ENCODE measurements at places on chromosomes 2 and 18.
A peak's percentile ranks its signal among the peaks of the same experiment; 100 is the strongest.

GRCh38 chr2:28480403-28481049 is 15.3 kb upstream of the PLB1 start:
- no peak for DNase-seq

DNA sequence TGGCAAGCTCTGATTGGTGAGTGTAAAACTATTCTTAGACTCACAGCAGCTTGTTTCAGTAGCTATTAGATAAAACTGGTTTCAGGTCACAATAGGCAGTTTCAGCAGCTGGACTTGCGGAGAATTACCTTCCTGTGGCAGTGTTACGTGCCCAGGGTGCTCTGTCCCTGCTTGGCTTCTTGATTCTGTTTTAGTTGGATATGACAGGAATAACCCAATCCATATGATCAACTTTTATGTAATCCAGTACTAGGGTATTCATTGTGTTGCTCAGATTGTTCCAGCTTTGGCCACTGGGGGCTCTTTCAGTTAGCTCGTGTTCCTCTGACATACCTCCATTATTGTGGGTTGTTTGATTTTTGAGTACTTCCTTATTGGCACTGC is 43.1 kb downstream of the INPP4A start:
- no peak for DNase-seq

DNA sequence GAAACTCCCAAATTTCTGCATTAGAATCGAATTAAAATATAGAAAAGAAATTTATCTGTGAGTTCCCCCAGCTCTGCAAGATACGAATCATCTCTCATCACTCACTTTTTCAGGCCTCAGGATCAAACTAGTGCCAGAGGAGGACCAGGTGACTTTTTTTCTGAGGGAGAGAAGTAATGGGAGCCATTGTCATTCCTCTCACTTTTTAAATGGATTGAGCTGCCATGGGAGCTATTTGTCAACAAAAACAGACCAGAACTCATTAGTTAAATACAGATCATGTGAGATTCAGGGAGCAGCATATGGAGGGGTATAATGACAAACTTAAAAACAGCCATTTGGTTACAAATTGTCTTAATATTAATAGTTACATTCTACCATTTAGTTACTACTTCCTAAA is 594.4 kb downstream of the DPP10 start:
- no peak for DNase-seq

DNA sequence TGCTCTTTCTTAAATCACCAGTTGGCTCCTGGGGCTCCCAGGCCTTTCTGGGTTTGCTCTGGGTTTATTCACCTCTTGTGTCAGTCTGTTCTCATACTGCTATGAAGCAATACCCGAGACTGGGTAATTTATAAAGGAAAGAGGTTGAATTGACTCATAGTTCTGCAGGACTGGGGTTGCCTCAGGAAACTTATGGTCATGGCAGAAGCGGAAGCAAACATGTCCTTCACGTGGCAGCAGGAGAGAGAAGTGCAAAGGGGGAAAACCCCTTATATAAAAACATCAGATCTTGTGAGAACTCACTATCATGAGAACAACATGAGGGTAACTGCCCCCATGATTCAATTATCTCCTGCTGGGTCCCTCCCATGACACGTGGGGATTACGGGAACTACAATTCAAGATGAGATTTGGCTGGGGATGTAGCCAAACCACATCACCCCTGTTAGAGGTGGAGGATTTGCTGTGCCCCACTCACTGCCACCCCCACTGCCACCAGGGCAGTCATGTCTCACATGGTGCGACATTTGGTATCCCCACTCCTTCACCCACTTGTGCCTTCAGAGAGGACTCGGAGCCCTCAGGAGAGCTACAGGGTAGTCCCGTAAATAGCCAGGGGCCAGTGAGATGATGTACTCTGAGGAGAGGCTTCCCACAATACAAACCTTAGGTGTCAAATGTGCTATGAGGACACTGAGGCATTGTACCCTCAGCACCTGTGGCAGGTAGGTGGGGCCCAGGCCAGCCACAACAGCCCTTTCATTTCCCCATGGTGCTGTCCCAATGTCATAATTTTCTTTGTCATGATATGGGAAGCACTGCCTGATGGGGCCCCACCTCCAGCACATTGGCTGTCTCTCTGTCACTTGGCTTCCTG is 35.7 kb downstream of the CDC42EP3 start:
- DNase-seq: peak; percentile 83

DNA sequence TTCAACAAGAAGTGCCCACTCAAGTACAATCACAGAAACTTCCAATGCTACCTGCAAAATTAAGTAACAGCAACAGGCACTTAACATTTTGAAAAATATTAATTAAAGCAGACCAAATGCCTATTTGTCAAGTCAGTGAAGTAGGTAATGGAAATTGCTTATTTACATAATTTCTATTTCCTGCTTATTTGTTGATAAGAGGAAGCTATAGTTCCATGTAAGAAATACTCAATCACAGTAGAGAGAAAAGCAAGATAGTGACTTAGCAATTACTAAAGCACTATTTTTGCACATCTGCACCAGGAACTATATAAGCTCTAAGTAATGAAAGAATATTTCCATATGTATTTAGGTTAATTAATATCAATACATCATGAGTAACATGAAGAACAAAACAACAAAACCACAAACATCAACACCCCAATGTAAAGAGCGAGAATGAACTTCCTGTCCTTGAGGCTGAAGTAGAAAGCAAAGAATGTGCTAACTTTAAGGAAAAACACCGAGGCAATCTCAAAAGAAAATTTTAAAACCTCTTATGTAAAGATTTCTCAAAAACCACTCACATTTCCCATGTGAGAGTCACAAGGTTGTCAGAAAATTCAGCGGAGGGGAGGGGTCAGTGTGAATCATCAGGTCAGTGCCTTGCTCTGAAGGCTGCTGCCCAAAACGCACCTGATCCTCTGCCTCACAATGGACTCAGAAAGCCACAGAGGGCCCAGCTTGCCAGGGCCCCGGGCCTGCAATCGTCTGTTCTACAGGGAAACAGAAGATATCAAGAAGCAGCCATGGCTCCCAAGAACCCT is 12.5 kb downstream of the NPC1 start:
- DNase-seq: peak; percentile 28

GRCh38 chr2:158486970-158487325 is 30.2 kb downstream of the PKP4 start:
- DNase-seq: no peak

DNA sequence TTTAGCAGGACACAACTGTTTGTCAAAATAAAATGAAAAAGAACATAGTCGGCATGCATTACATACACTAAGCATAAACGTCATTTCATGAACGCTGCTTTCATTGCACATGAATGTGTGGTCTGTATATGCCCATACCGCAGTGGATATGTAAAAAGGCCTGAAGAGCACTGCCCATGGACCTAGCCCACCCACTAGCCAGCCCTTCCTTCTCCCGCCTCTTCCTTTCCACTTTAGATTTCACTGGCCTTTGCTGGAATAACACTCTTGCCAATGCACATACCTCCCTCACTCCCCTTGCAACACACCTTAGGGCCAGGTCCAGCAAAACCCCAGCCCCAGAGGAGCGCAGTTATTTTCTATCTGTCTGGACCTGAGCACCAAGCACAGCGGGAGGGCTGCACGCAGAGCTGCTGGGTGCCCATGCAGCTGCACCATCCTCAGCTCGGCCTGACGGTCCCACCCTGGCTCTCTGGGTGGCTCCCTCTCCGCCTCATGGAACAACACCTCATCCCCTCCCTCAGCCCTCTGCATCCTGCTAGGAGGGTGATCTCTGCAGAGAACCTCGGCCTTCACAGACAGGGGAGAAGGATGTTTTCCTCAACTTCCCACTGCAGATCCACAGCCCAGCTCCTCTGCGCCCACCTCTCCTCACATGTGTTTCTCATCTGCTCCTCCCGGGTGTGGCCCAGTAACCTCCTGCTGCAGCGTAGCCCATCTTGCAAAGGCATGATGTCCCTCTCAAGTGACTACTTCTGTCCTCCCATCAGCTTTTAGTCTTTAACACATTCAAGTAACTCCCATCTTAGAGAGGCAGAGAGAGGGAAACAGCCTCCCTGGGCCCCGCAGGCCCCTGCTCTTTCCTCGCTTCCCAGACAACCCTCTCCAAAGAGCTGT is 72.7 kb downstream of the FBXO15 start:
- DNase-seq: no peak

DNA sequence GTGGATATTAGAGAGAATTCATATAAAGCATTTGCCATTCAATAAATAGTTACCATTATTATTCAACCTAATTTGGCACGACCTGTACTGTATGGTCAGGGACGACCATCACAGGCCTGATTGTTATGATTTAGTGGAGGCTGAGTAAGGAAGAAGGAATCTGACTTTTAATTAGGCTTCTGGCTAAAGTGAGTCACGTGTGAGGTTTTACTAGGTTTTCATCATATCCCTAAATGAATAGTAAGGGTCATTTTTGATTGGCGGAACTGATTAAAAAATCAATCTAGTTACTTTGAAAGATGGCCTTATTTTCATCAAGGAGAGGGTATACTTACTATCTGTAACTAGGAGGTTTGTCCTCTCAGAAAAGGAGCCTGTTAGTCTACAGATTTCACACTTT is 143.4 kb downstream of the ADCYAP1 start:
- DNase-seq: peak; percentile 3

DNA sequence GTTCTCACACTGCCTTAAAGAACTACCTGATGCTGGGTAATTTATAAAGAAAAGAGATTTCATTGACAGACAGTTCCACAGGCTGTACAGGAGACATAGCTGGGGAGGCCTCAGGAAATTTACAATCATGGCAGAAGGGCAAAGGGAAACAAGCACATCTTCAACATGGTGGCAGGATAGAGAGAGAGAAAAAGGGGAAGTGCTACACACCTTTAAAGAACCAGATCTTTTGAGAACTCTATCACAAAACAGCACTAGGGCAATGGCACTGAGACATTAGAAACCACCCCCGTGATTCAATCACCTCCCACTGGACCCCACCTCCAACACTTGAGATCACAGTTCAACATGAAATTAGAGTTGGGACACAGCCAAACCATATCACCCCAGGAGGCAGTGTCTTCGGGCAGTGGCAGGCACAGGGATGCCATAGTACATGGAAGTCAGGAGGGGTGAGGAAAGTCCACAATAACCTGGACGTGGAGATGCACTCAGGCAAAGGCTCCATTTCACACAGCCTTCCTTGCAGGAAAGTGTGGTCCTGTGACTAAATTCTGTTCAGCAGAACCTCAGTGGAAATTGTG is 120.4 kb upstream of the SERPINE2 start:
- no peak for DNase-seq

DNA sequence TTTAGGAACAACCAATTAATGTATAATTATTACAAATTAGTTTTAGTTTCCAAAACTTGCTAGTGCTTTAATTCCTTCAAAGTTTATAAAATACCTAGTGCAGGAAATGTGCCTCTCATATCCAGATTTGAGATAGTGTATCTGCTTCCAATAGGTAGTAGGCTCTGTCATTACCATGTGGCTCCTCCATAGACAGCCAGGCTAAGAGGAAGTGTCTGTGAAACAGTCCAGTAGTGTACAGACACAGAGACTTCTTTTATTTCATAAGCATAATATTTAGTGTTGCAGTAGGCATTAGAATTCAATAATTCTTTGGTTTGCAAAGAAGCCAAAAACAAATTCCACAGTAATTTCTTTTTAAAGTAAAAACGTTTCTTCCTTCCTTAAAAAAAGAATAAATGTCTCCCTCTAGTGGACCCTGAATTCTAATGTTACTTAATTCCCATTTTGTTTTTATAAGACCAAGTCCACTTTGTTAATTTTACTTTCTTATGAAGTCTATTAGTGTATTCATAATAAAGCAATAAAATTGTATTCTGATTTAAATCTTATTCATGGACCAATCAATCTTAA is 101.2 kb downstream of the NEB start:
- no peak for DNase-seq
